Subcutaneous adipose tissue (tissue), 4 donors: ENCODE measurements at places on chromosomes 13 and 19. TPM values are rescaled to one million over a fixed set of nuclear protein-coding genes. Genes with fewer than 3 reads are reported as not detected.

The TEAD2 gene
- 13.8 TPM for total RNA-seq

The CACNA1A gene
- 0.44 TPM for total RNA-seq

The SRRM5 gene
- not detected for total RNA-seq

The SHC2 gene
- 20.2 TPM for total RNA-seq

The FGF21 gene
- not detected for total RNA-seq
